ENCODE measurements at places on chromosomes 1 and 21. TPM values are rescaled to one million over a fixed set of nuclear protein-coding genes. Genes with fewer than 3 reads are reported as not detected.
A peak's percentile ranks its signal among the peaks of the same experiment; 100 is the strongest.

The TTC22 gene
- not detected for total RNA-seq

The USP1 gene
- total RNA-seq = 64.8 TPM

The ASTN1 gene
- 0.16 TPM for total RNA-seq

The ASCL5 gene
- not detected for total RNA-seq

The SPATA46 gene
- total RNA-seq = not detected

The ACKR1 gene
- not detected for total RNA-seq

The SHISAL2A gene
- not detected for total RNA-seq

The C1orf116 gene
- total RNA-seq = not detected

The DMBX1 gene
- not detected for total RNA-seq

The OR2M4 gene
- not detected for total RNA-seq

DNA sequence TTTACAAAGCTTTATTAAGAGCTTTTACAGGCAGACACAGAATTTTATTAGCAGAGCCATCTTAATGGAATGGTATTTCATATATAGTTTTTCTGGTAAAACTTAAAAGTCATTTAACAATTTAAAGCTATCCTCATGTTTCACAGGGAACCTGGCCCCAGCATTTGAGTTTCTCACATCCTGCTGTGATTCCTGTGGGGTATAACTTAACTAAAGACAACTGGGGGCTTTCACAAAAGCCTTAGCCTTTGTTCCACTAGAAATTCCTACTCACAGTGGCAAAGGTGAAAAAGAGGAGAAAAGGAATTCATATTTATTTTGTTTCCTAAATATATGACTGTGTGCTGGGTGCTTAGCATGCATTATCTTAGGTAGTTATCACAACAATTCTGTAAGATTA lies 233.9 kb downstream of the DENND1B start:
- DNase-seq = no peak

DNA sequence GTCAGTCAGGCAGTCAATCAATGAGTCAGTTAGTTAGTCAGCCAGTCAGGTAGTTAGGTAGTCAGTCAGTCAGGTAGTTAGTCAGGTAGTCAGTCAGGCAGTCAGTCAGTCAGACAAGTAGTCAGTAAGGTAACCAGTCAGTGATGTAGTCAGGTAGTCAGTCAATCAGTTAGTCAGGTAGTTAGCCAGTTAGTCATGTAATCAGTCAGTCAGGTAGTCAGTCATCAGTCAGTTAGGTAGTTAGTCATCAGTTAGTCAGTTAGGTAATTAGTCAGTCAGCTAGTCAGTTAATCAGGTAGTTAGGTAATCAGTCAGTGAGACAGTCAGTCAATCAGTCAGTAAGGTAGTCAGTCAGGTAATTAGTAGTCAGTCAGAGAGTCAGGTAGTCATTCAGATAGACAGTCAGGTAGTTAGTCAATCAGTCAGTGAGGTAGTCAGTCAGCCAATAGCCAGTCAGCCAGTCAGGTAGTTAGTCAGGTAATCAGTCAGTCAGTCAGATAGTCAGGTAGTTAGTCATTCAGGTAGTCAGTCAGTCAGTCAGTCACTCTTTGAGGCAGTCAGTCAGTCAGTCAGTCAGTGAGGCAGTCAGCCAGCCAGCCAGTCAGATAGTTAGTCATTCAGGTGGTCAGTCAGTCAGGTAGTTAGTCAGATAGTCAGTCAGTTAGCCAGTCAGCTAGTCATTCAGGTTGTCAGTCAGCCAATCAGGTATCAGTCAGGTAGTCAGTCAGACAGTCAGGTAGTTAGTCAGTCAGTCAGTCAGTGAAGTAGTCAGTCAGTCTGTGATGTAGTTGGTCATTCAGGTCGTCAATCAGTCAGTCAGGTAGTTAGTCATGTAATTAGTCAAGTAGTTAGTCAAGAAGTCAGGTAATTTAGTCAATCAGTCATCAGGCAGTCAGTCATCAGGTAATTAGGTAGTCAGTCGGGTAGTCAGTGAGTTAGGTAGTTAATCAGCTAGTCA lies 15.3 kb downstream of the KRTAP10-1 start:
- DNase-seq = no peak

- DNase-seq = no peak
These were observed 16.1 kb upstream of the KCNA3 start for GRCh38 chr1:110690709-110691365.

DNA sequence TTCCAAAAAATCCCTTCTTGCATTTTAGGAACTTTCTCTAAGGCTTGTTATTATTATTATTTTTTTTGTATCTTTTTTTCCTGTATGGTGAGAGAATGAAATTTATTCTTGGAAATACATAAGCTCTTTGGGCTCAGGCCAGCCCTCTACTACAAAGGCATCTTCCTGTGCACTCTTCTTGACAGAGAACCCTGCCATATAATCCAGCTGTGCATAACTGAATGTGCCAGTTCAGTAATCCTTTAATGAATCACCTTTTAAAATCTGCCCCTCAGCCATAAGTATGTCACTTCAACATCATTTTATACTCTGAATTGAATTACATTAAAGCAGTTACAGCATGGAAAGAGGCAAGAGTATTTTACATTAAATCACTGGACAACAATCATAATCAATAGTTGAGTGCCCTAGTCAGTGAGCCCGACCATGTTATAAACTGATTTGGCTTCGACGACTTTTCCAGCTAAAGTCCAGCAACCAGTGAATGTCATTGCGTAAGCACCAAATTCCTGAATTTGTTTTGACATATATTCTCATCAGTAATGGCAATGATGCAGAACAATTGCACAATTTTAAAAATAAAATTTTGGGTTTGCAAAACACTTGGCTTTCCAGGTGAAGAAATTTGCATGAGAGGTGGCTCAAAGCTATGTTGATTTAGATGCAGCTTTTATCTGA lies 59.2 kb upstream of the KCNK2 start:
- DNase-seq = peak; percentile 58

- peak; percentile 72 for DNase-seq
These were observed 37.7 kb upstream of the MAP10 start for GRCh38 chr1:232767305-232768074.

DNA sequence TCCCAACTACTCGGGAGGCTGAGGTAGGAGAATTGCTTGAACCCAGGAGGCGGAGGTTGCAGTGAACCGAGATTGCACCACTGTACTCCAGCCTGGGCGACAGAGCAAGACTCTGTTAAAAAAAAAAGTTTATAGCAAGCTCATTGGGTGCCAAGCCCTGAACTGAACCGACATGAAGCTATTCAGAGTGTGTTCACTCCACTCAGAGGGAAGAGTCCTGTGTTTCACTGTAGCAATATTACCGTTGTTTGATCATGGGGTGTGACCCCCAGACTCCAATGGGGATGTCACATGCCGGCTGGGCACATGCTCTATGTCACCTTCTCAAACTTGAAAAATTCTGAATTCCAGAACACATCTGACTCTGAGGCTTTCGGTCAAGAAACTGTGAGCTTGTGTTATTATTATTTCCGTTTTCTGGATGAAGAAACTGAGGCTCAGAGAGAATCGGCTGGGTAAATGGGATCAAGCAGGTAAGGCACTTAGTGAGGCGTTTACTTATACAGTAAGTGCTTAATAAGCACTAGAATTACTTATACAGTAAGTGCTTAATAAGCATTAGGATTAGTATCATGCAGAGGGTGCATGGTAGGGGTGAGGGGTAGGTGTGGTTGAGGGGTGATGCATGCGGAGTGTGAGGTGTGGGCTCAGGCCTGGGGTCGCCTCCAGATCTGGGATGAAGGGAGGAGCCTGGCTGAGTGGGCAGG lies 36.2 kb downstream of the HSPG2 start:
- no peak for DNase-seq

DNA sequence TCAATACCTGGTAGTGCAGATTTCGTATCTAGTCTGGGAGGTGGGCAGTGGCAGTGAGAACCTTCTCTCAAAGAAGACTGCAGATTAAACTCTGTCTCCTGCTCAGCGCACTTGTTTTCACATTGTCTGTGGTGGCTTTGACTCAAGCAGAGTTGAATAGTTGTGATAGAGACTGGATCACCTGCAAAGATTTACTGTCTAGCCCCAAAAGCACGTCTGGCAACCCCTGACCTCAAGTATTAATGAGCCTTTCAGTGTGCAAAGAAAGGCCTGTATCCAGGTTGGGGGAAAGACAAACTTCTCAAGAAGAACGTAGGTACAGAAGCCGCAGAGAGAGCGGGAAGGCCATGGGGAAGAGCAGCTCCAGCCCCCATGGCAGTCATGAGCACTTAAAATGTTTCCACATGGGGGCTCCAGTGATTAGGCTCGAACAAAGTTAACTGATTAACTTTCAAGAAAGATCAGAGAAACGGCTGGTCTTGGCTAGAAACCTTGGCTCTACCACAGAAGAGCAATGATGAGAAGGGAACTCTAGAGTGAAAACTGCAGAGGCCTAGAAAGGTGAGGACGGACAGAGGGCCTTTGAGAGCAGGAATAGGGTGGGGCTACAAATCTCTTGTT lies 15.2 kb downstream of the HENMT1 start:
- DNase-seq = peak; percentile 16

DNA sequence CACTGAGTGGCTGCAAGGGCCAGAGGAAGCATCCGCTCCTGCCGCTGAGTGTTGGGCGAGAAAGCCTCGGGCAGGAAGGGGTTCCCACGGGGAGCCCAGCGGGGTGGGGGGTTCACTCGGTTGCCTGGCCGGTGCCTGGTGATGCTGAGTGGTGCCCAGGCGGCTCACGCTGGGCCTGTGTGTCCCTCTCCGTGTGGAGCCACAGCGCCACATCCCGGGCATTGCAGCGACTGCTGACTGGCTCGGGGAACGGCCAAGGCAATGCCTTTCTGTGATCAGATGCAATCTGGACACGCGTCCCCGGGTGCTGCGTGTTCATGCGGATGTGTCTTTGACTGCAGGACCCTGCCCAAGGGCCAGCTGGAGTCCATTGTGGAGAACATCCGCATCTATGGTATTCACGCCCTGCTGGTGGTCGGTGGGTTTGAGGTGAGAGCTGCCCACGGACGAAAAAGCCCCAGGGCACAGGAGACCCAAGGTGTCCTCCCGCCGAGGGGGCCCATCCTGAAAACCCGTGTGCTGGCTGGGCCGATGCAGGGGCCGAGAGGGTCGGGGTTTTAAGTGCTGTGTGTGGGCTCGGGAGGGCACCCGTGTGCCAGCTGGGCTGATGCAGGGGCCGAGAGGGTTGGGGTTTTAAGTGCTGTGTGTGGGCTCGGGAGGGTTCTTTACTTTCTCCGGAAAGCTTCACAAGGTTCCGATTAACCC lies 16.4 kb downstream of the CFAP410 start:
- no peak for DNase-seq

DNA sequence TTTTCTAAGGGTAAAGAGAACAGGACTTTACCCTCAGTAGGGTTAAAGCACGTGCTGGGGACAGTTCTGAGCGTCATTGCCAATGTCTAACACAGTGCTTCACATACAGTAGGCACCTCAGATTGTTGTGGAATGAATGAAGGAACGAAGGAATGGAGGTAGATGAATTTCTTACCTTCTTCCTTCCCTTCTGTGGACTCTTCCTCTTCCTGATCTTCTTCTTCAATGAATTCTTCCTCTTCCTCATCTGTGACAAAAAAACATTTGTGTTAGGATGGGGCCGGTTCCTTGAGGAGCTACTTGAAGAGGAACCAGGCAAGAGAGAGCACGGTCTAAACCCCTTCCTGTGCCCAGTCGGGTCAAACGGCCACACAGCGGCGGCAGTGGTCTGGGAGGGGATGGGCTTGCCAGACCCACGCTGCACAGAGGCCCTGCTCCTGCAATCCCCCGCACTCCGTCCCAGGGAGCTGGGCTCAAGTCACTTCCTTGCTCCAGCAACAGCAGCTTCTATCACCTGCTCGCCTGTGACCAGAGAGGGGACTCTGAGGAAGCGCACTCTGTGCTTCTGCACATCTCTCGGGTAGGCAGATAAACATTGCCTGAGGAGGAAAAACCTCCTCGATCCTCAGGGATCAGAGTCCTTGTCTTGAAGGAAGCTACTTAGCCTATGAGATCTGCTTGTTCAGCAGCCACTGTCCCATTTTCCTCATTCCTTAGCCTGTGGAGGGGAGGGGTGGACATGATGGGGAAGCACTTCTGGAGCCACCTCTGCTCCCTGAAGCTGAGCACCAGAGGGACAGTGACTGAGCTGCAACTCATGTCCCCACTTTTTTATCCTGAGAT lies 8.0 kb upstream of the SLC30A2 start:
- no peak for DNase-seq

- DNase-seq = no peak
These were observed 65.9 kb downstream of the MACF1 start for GRCh38 chr1:39270368-39270767.

DNA sequence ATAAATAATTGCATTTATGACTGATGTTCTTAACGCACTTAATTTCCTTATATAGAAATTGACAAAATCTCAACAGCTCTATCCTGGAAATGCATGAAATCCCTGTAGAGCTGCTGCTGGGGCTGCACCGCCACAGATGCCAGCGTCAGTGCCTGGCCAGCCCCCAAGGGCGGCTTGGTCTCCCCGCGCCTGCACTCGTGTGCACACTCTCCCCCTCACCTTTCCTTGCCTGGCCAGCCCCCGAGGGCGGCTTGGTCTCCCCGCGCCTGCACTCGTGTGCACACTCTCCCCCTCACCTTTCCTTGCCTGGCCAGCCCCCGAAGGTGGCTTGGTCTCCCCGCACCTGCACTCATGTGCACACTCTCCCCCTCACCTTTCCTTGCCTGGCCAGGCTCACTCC lies 11.3 kb downstream of the TPRG1L start:
- DNase-seq = no peak

GRCh38 chr1:177278626-177279390 lies 108.0 kb downstream of the BRINP2 start:
- DNase-seq = peak; percentile 19

DNA sequence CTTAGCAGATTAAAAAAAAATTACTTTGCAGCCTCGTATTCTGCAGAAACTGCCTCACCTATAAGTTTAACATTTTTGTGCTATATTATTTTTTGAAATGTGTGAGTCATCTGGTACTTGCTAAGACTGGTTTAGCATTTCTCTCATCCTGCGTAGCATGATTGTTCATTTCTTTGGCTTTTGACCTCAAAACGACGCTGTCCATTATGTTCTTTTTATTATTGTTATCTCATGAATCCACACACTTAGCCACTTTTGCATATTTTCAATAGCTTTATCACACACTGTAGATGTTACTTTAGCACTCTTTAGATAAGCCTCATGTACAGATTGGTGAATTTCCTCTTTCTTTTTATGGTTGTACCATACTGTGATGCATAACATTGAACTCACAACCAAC lies 1004.9 kb upstream of the NCAM2 start:
- DNase-seq = no peak

DNA sequence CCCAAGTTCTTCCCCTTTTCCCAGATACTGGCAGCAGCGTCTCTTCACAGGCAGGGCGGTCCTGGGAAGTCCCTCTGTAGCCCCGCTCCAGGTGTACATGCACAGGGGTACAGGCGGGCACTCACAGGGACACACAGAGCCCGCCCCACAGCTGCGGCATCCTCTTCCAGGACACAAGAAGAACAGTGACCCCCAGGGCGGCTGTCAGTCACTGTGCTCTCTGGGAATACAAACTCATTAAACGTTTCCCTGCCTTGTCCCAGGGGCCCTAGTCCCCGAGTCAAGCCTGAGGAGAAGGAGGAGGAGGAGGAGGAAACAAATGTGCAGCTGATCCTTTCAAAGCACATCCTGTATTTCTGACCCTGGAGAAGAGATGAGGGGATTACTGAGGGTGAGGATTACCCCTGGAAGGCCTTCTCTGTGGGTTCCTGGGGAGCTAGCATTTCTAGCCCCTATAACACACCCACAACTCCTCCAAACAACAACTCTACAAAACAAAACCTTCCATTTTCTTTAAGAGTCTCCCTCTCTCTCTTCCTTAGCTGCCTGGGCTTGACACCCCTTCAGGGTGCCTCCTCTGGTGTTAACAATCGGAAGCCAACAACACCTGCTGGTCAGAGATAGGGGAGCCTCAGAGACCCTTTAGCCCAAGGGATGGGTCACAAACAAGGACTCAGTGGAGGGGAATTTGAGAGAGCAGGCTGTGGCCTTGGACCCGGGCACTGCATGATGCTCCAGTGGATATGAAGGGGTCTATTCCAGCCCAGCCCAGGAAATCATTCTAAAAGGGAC lies 28.4 kb upstream of the DMBX1 start:
- no peak for DNase-seq
